ENCODE measurements at places on chromosomes 11 and 22.
A peak's percentile ranks its signal among the peaks of the same experiment; 100 is the strongest.

DNA sequence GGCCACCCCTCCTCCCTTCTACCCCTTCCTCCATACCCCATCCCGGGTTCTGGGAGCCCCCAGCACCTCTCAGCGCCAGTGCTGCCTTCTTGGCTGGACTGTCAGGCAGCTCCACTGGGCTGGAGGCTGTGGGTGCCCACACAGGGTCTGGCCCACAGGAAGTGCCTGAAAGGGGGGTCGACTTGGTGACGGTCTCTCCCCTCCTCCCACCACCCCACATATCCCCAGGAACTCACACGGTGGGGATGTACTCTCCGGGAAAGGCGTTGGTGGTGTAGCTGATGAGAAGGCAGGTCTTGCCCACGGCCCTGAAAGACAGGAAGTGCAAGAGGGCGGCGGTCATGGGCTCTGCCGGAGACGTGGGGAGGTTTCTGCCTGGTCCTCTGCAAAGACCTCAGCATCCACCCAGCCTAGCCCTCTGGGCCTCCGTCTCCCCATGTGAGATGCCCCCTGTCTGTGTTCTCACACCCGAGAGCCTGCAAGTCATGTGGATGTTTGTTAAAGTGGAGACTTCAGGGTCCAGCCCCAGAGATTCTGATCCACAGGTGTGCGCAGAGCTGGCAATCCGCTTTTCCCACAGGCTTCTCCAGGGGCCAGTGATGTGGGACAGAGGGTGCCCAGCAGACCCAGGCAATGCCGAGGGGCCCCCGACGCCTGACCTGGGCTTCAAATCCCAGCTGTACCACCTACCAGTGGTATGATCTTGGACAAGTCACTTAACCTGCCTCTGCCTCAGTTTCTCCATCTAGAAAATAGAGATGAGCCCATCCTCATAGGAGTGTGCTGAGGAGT, 2.5 kb downstream of the RAC2 start:
- no peak for DNase-seq

DNA sequence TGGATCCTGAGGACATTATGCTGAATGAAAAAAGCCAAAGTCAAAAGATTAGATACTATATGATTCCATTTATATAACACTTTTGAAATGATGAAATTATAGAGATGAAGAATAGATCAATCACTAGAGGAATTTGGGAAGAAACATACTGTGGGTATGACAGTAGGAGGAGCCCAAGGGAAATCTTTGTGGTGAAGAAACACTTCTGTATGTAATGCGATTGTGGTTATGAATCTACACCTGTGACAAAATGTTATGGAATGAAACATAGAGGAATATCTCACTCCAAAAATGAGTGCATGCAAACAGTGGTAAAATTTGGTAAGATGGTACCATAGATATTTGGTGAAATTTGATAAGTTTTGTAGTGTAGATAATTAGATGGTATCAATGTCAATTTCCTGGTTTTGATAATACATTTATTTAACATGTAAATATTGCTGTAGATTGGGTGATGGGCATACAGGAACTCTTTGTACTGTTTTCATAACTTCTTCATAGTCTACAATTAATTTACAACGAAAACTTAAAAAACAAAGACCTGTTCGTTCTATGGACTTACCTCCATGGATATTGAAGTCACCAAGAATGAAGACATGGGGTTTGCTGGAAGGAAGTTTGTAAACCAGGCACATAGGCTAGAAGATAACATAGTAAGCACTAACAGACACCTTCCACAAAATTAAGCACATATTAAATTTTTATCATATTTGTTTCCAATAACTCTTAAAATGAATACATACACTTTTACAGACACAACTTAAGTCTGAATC, 11.5 kb downstream of the MRGPRX1 start:
- no peak for DNase-seq

DNA sequence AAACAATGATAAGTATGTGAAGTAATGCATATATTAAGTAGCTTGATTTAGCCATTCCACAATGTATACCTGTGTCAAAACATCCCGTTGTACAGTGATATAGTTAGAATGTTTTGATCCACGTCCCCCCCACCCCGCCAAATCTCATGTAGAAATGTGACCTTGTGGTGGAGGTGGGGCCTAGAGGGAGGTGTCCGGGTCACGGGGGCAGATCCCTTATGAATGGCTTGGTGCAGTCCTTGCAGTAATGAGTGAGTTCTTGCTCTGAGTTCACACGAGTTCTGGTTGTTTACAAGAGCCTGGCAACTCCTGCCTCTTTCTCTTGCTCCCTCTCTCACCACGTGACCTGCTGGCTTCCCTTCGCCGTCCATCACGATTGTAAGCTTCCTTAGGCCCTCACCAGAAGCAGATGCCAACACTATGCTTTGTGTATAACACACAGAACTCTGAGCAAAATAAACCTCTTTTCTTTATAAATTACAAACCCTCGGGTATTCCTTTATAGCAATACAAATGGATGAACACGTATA, 41.6 kb downstream of the FANCF start:
- no peak for DNase-seq

DNA sequence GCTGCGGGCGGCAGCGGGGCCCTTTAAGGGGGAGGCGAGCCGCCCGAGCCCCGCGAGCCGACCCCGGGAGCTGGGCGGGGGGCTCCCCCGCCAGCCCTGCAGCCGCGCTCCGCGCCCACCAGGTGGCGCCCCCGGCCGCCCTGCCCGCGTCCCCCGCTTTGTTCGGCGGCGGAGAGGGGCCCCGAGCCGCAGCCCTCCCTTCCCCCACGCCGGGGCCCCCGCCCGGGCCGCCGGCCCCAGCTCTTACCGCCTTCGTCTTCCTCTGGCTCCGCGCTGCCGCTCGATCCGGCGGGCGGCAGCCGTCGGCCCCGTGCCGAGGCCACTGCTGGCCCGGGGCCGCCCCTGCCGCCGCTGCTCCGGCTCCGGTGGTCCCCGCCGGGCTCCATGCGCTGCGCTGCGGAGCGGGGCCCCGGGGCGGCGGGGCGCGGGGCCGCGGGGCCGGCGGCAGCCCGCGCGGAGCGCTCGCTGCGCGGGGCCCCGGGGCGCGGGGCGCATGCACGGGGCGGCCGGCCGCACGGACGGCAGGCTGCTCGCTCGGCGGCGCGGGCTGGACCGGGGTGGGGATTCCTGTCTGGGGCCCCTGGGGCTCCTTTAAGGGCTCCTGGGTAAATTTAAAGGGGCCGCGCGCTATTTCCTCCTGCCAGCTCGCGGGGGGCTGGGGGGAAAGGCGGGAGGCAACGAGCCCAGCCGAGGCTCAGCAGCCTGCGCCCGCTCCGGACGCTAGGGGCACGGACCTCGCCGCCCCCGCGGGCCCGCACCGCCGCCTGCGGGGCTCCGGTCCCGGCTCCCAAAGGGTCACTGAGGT, at the start of gene ZFTA:
Gene ZFTA, minus strand, starts transcription at position 539 of the 805 bp plus-strand sequence. Its CDS starts 153 bp downstream, at position 386.
- DNase-seq, result peak; percentile 85

- no peak for DNase-seq
These were observed 8.2 kb upstream of the CCDC88B start for GRCh38 chr11:64331569-64332371.

GRCh38 chr22:45910928-45911467, 66.0 kb downstream of the WNT7B start:
- no peak for DNase-seq

DNA sequence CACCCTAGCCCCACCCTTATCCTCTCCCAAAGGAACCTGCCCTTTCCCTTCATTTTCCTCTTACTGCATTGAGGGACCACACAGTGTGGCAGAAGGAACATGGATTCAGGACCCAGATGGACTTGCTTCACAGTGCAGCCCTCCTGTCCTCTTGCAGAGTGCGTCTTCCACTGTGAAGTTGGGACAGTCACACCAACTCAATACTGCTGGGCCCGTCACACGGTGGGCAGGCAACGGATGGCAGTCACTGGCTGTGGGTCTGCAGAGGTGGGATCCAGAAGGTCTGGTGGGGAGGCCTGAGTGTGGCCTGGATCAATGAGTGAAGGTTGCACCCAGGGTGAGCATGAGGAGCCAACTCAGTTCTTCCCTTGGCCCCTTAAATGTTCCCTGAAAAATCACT, 129.9 kb upstream of the B3GAT1 start:
- DNase-seq, result no peak

- no peak for DNase-seq
These were observed 179.2 kb upstream of the ZC3H12C start for GRCh38 chr11:109914038-109914437.

- DNase-seq, result no peak
These were observed 89.4 kb downstream of the LDLRAD3 start for GRCh38 chr11:36033082-36033751.

- DNase-seq, result no peak
These were observed 12.3 kb downstream of the LRRC32 start for GRCh38 chr11:76658231-76658630.

DNA sequence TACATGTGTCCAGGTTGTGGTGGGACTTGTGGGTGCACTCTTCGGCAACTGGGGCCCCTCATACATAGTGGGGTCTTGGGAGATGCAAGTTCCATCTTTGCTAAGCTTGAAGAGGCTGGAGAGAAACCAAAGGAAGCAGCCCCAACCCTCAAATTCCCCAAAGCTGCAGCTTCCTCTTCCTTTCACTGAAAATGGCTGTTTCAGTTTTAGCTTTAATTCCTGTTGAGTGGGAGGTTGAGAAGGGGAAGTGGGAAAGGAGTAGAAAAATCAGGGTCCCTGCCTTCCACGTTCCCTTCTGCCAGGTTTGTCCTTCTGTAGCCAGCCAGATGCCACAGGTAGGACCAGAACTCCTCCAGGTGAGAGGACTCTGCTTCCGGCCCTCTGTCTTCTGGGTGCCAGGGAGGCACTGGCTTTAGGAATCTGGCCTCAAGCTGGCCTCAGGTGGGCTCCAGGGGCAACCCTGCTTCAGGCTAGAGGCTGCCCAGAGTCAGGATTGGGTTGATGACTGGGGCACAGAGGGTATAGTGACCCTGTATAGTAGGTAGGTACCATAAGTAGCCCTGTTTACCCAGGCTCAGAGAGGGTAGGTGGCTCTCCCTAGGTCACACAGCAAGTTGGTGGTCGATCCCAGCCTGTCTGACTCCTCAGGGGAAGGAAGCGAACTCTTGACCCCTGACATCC, 16.2 kb downstream of the P2RY6 start:
- no peak for DNase-seq

GRCh38 chr11:43756575-43756974, 76.0 kb downstream of the HSD17B12 start:
- no peak for DNase-seq

DNA sequence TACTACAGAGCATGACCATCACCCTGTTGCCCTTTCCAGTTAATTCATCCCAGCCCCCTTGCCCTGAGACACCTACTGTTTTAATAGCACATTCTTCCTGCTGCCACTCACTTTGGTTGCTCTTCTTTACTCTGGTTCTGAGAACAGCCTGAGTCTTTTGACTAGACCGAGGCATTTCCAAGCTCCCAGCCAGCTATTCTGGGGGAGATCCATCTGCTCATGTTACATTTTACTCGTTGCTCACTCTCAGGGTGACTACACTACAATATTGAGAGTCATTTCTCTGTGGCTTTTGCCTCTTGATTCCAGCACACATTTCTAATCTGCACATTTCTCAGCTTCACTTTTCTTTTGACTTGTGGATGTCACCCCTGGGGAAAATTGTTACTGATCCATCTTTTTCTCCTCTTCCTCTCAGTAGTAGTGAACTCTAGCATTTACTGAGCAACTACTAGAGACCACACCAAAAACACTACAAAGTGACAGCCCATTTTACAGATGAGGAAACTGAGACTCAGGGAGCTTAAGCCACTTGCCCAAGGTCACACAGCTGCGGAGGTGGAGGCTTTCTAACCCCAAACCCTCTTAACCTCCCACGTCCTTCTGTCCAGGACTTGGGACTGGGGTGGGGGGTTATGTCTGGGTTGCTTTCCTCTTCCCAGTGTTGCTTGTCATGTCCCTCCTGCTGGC, 117.8 kb downstream of the C11orf91 start:
- DNase-seq, result no peak

- DNase-seq, result no peak
These were observed 393.1 kb downstream of the CADM1 start for GRCh38 chr11:115111066-115111465.

GRCh38 chr11:34238966-34239365, 118.8 kb downstream of the ABTB2 start:
- no peak for DNase-seq

- peak; percentile 64 for DNase-seq
These were observed 7.6 kb upstream of the KCTD17 start for GRCh38 chr22:37043828-37044538.

GRCh38 chr11:122723576-122723975, 68.1 kb downstream of the UBASH3B start:
- no peak for DNase-seq

- DNase-seq, result no peak
These were observed 2.9 kb downstream of the DSCAML1 start for GRCh38 chr11:117794135-117794534.

DNA sequence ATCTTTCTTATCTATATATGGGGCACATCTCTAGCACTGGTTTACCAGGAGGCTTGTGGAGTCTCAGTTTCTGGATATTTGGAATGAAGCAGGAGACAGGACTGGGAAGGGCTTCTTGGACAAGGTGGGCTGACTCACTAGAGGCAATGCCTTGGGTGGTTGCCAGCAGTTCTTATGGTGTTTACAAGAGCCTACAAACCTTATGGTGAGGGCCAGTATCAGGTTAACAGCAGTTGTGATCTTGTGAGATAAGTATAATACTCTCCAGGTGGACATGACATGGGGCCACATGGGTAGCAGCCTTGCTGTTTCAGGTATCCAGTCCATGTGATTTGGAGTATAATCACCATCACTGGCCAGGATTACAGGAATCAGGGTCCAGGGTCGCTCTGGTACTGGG, 10.2 kb downstream of the FUT4 start:
- no peak for DNase-seq

DNA sequence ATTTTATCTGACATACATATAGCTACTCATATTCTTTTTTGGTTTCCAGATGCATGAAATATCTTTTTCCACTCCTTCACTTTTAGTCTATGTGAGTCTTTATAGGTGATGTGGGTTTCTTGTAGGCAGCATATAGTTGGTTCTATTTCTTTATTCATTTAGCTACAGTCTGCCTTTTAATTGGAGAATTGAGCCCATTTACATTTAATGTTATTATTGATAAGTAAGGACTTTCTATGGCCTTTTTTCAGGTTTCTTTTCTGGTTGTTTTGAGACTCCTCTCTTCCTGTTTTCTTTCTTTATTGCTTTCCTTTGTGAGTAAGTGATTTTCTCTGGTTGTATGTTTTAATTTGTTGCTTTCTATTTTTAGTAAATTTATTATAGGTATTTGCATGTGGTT, 27.2 kb downstream of the CNTF start:
- no peak for DNase-seq

DNA sequence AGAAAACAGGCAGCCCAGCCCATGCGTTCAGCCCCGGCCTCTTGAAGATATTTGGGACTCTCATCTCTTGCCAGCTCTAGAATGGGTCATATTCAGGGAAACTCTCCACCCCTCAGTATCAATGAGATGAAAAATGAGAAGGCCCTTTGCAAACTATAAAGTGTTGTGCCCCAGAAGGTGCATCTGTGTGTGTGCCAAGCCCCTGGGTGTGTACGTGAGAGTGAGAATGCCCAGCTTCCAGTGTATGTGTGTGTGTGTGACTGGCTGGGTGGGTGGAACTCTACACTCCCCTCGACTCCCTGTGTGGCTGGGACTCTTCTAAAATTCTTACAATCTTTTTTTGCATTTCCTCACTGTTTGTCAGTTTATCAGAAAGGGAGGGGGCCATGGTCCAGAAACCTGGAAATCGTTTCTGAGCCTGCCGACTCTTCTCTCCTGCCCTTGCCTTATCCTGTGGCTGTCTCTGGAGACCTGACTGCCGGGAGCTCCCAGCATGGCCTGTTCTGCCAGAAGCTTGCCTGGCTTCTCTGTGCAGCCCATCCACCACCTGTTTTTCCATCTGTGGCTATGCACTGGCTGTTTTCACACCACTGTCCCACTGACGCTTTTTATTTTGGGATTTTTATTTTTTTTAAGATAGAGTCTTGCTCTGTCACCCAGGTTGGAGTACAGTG, 1.2 kb downstream of the P2RY6 start:
- DNase-seq, result no peak
